Hematopoietic multipotent progenitor cell (in vitro differentiated cells): ENCODE measurements at places on chromosomes 2 and 18.
A peak's percentile ranks its signal among the peaks of the same experiment; 100 is the strongest.

DNA sequence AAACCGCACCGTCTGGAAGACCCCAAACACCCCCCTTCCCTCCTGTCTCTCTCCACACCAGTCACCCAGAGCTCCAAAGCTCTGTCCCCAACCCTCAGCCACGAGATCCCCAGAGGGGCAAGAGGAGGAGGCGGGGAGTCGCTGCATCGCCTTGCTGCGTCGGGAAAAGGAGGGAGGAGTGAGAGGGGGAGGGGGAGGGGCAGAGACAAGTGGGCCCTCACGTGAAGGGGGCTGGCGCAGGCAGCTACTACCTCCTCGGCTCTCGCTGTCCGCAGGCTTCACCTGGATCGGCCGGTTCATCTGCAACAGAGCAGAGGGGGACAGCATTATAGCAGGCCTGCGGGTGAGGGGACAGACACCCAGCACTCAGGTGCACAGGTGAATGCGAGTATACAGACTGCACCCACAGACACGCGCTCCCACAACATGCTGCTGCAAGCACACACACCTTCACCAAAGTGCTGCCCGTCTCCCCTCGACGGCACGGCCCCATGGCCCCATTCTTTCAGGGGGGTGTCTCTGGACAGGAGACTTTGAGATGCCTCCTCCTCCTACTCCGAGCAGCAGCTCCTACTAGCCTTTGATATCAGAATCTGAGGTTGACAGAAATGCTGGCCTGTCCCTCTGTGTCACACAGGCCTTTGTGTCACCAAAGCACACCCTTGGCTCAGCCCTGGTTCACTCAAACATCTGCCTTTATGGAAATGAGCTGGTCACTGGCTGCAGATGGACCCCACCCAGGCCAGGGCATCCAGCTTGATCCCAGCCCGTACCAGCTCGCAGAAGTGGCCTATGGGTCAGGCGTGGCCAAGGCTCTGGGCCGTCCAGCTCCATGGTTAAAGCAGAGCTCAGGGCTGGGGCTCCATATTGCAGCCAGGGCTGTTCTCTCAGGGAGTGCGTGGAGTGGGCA is 243.8 kb downstream of the CELF4 start:
- no peak for DNase-seq

DNA sequence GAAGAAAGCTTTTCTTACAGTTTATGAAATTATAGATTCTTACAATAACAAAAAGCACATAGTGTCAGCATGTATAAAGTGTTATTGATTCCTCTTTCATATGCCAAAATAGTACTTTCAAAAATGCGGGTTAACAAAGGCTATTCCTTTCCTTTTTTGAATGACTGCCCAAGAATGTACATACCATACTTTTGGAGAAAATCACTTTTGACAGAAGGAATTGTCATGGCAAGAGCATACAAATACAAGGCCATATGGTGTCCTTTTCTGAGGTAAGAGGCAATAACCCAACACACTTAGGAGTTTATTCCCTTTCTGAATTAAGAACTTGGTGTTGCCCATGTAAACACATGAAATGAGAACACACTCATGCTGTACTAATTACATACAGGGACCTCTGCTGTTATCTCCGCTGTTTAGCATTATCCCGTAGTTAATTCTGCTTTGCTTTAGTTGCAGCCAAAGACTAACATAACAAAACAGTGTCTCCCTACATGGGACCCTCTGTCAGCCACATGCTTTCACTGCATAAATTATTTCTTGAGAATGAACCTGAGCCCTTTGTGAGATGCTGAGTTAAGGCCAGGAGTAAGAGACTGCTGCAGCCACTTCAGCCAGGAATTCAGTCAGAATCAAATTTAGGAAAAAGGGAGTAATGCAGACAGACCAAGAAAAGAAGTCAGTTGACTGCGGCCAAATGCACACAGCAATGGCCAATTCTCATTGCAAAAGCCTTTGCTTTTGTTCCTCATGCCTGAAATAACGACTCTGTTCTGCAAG is 67.0 kb downstream of the CDH2 start:
- DNase-seq = no peak

DNA sequence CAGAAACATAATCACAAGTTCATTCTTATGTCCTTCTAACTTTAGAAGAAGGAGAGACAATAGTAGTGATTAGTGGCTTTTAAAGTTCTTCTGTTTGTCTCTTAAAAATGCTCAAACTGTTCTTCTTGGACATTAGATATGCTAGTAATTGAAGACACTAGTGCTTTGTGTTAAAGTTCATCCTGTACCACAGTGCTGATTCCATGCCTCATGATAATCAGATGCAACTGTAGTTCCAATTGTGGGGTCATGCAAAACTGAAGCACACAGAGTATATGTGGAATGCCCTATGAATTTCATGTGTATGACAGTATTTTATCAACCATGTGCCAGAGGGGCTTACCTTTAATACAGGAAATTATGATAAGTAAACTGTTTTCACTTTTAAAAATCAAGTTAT is 11.4 kb upstream of the KCNJ13 start:
- no peak for DNase-seq

GRCh38 chr2:169839954-169840746 is 12.9 kb downstream of the UBR3 start:
- peak; percentile 20 for DNase-seq

DNA sequence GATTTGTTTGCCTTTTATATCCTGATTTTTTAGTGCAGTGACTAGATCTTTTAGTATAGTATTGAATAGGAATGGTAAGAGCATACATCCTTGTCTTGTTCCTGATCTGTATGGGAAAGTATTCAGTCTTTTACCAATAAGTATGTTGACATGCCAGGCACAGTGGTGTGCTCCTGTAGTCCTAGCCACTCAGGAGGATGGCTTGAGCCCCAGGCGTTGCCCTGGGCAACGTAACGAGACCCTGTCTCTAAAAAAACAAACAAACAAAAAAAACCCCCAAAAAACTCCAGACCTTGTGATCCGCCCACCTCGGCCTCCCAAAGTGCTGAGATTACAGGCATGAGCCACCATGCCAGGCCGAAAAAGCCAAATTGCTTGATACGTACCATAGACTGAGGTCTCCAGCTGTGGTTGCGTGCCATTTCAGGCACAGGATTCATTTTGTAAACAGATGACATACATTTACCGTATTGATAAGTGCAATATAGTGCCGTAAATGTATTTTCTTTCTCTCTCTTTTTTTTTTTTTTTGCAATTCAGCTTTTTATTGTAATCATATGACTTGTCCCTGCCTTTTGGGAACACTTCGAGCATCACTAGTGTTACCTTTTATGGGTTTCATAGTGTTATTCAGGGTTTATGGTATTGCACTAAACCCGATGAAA is 18.5 kb downstream of the BIRC6 start:
- no peak for DNase-seq

GRCh38 chr2:140596447-140596846 is 1534.4 kb downstream of the LRP1B start:
- DNase-seq = no peak

GRCh38 chr18:10771053-10771709 is 245.4 kb downstream of the NAPG start:
- DNase-seq = peak; percentile 65

GRCh38 chr2:64426183-64426952 is 27.6 kb upstream of the LGALSL start:
- DNase-seq = no peak

DNA sequence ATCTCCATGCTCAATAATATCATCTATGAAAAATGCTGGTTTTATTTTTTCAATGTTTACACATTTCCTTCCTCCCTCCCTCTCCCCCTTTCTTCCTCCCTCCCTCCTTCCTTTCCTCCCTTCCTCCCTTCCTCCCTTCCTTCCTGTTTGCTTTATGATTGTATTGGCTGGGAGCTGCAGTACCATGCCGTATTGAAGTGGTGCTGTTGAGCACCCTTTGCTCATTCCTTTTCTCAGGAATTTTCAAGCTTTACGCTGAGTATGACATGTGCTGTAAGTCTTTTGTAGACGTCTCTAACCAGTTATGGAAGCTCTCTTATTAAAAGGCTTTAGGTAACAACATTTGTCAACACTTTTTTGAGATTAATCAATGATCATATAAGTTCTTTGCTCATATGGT is 100.4 kb downstream of the SNTG2 start:
- no peak for DNase-seq

- no peak for DNase-seq
Measured at GRCh38 chr18:69537183-69537582, 136.5 kb downstream of the DOK6 start.

DNA sequence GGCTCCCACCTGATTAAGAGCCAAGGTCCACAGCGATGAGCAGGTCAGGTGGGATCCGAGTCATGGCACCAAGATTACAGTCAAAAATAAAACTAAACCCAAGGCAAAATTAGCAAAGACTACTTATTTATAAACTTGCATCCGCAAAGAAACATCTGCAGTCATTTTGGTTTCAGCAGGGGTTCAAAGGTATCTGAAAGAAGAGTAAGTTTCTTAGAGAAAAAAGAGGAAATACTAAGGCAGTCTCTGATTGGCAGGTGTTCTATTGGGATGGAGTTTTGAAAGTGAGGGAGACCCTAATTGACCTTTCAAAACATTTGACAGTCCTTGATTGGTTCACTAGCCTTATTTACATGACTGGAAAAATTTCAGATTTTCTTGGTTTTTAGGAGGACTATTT is 11.0 kb upstream of the PLB1 start:
- no peak for DNase-seq

GRCh38 chr2:235968155-235968554 is 200.0 kb downstream of the GBX2 start:
- no peak for DNase-seq

- DNase-seq = no peak
Measured at GRCh38 chr2:130303169-130303568, 39.5 kb upstream of the IMP4 start.

GRCh38 chr2:64606479-64607363 is 47.0 kb downstream of the SERTAD2 start:
- peak; percentile 93 for DNase-seq

DNA sequence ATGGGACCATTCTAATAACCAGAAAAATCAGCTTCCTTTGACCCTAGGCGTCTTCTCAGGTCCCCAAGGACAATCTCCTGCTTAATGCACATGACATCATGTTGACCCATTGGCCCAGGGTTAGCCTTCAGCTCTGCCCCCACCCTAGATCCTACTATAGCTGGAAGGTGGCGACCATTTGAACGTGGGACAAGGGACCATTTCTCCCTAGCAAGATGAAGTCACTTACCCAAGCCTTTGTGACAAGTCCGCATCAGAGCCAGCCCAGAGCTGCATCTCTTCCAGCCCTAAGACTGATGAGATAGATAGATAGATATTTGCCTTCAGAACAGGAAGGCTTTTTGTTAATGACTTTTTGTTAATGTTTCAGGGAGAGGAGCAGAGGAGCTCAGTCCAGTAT is 28.2 kb upstream of the TAF1B start:
- DNase-seq = no peak

DNA sequence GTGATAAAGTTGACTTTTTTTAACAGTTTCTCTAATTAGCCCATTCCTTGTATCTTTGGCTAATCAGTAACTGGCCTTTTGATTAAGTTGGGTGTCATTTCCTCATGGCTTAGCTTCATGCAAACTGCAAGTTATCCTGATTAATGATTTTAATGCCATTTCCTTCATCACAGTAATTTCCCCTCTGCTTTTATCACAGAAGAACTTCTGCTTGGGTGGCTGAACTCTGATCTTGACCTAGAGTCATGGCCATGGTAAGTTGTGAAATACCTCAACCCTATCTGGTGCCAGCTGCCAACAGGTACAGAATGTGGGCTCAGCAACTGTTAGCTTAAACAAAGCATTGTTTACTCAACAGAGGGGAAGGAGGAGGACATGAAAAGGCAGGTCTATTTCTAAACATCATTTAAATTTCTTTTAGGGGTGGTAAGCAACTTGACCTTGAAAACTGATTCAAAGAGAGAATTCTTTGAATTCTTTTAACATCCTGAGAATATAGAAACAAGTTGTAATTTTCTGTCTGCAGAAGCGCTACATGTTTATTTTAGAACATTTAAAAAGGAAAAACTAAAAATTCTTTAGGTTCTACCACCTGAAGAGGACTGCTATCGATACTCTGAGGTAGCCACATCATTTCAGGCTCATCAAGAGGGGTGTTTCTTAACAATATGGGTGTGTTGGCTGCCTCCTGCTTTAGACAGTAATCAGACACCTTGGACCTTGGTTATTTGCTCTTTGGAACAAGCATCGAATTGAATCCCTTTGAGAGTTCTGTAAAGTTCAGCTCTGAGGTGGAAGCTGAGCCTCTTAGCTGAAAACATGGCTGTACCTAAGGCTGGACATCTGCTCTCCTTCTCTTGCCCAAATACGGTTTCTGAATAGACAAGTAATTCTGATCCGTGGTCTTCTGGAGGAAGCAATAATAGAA is 39.7 kb downstream of the ANXA4 start:
- peak; percentile 77 for DNase-seq

GRCh38 chr2:28363686-28364280 is 28.9 kb upstream of the FOSL2 start:
- no peak for DNase-seq

DNA sequence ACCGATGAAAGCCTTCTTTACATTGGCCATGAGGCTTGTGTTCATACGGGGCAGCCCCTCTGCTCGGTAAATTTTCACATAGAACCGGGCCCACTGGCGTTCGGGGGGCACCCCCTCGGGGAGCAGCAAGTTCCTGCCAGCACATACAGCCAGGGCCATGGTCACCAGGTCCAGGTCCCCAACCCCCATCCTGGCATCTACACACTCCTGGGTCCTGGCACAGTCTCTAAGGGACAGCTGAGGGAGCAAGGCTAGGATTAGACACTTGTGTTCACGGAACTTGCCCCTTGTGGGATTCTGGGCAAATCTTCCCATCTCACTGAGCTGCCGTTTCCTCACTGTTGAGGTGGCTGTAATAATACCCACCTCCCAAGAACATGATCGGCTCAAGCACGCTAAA is 5.6 kb upstream of the OTOF start:
- DNase-seq = no peak

- DNase-seq = no peak
Measured at GRCh38 chr2:134408791-134409190, 154.9 kb downstream of the MGAT5 start.

DNA sequence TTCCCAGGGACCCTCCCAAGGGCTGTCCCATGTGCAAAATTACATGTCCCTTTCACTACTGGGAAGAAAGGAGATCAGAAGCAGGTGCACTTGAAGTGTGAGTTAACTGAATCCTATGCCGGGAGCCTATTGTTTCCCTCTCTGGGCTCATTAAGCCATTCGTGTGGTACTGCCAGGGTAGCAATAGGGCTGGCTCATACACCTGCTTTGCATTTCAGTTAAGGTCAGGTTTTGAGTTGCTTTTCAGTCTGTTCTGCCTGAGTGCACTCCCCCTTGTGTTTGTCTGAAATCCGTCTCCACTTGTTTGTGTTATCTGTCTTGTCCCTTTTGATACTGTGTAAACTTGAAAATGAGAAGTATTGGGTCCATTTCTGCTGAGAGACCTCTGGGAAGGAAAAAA is 1232.6 kb upstream of the NRXN1 start:
- no peak for DNase-seq
